Naive B cell (primary cell): ENCODE measurements at places on chromosomes 1 and 21.
A peak's percentile ranks its signal among the peaks of the same experiment; 100 is the strongest.

DNA sequence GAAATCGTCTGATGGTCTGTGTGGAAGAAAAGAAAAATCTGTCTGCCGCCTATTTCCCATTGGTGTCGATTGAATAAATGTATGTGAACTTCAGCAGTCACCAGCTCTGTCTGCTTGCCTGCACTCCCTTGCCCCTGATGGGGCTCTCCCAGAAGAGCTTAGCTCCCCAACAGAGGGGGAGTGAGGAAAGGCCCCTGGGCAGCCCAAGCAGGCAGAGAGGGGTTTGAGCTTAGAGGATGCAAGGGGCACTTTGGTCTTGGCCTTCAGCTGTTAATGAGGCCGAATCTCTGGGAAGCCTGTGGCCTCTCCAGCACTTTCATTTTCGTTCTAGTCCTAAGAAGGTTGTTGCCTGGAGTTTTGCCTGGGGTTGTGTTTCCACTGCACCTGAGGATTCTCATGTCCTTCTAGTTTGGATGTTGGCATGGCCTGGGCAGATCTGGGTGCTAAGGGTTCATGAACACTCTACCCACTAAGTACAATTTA is 2.8 kb downstream of the FOXD2 start:
- no peak for DNase-seq

DNA sequence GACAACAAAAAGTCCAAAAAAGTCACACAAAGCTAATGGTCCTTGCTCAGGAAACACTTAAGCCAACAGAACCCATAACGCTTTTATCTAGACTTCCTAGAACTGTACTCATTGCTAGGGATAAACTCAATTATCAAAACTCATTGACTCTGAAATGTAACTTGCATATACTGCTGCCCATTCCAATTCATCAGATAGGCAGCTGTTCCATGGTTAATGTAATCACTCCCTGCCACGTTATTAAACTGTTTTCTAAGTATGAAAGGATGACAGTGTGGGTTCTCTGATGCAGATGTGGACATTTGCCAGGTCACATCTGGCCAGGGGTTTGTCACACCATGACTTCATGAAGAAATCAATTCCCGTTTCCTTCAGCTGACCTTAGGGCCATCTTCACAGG is 30.3 kb upstream of the DNAJC11 start:
- no peak for DNase-seq

DNA sequence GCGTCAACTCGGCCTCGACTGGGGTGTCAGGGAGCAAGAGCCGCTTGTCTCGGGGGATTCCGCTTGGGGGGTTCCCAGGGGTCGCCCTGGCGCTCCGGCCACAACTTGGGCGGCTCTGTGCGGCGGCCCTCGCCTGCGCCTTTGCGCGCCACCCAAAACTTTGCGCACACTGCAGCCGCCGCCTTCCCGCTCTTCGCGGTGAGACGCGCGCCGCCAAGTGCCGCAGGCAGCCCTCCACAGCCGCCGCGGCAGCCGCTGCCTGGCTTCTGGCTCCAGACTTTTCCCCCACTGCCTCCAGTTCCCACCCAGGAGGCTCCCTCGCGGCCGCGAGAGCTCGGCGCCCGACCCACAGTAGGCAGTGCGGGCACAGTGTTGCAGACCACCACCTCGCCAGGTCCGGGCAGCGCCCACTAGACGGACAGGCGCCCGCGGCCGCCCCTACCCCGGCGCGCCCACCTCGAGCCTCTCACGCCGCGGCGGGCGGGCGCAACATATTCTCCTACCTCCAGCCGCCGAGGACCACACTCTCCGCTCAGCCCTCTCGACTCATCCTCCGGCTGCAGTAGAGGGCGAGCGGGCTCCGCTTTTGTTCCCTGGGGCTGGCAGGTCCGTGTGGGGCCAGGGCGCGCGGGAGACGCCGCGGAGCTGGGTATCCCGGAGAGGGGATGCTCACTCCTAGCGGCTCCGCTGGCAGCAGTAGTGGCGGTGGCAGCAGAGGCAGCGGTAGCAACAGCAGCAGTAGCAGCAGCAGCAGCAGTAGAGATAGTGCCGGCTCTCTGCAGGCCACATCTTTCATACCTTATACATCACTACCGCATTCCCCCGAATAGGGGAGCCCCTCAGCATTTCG is 296.6 kb downstream of the OMA1 start:
- no peak for DNase-seq

DNA sequence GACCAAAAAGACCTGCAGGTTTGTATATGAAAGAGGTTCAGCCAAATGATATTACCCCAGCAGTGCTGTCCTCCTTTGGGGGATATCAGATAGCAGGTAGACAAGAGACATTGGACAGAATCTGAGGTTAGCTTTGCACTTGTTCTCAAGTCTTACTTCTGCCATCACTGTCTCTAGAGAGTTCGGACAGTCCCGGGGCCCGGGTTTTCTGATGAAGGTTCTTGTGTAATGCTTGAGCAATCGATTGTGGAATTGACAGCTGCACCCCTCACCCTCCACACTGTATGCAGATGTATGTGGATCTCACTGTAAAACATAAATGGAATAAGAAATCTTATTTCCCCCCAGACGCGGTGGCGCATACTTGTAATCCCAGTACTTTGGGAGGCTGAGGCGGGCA is 56.2 kb upstream of the MORC3 start:
- peak; percentile 15 for DNase-seq

DNA sequence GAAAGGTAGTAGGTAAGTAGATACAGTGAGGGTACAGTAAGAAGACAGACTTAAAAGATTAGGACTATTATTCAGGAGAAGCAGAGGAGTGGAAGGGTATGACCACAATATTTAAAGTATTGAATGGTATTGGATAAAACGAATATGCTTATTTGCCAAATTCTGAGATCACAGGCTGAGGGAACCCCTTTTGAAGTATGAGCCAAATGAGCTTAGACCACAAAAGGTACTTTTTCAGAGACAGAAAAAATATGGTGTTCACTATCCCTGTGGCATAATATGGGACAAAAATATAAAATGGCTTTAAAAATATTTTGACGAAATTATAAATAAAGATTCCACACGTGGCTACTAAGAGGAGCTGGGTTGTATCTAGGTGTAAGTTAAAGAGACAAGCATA is 880 bp upstream of the MTF2 start:
- DNase-seq: no peak

DNA sequence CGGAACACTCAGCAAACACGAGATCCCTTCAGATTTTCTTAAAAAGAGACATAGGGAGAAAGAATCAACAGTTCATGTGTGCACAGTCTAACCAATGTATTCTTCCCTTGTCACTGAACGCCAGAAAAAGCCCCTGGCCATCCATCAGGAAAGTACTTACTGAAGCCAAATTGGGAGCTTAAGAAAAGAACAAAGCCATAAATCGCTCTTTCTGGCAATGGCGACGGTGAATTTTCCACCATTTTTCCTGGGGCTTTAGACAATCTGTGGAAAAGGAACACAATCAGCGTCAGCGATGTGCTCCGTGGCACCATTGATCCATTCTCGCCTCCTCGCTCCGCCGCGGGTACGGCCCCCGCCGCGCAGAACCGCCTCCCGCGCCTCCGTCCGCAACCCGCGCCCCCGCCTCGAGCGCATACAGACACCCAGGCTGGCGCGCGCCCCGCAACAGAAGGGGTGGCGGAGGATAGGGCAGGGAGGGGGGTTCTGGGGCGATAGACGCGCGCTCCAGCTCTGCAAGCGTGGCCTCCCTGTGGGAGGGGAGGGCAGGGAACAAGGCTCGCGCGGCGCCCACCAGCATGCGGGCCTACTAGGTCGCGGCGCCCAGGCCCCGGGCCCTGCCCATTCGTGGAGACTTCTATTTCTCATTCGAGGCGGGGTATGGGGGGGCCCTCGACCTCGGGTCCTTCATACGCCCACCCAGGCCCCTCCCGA is 440 bp downstream of the PIGP start:
- DNase-seq: no peak

- no peak for DNase-seq
Measured at GRCh38 chr21:43323244-43324005, 103.5 kb downstream of the SIK1 start.

- no peak for DNase-seq
Measured at GRCh38 chr1:12556957-12557935, 60.8 kb downstream of the DHRS3 start.

GRCh38 chr21:25939396-25939761 is 204.6 kb downstream of the GABPA start:
- no peak for DNase-seq

DNA sequence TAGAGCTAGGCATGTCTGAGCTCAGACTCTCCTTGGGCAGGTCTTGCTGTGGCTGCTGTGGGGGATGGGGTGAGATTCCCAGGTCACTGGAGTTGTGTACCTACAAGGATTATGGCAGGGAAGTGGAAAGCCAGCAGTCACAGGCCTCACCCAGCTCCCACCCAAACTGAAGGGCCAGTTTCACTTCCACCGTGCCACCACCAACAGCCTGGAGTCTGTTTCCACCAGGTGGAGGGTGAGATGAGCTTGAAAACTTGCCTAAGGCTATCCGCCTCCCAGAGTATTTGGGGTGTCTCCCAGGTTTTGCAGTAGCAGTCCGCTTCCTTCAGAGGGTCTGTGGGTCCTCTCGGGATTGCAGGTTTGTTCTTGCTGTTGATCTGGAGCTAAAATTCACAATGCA is 327.7 kb downstream of the PTPRC start:
- peak; percentile 14 for DNase-seq

DNA sequence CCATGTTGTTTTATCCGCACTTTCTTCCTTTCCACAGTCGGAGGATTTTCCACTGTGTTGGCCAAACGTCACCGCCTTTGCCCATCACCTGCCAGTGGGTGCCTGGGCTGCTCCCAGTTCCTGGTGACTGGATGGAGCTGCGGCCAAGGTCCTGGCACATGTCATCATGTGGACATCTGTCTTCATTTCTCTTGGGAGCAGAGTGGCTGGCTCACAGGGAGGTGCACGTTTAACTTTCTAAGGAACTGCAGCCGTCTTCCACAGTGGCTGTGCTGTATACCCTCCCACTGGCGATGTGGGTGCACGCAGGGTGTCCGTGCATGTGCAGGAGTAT is 19.5 kb upstream of the RNF223 start:
- no peak for DNase-seq

GRCh38 chr1:228184152-228184551 is 18.5 kb downstream of the IBA57 start:
- no peak for DNase-seq

GRCh38 chr1:69673321-69673720 is 105.6 kb downstream of the LRRC7 start:
- DNase-seq: no peak

- DNase-seq: no peak
Measured at GRCh38 chr1:192158181-192158580, at the start of gene RGS18. Gene RGS18 (plus strand): TSS chr1:192158462. CDS start chr1:192158638, 176 bp downstream.

GRCh38 chr1:53084589-53084971 is 22.6 kb downstream of the PODN start:
- no peak for DNase-seq

DNA sequence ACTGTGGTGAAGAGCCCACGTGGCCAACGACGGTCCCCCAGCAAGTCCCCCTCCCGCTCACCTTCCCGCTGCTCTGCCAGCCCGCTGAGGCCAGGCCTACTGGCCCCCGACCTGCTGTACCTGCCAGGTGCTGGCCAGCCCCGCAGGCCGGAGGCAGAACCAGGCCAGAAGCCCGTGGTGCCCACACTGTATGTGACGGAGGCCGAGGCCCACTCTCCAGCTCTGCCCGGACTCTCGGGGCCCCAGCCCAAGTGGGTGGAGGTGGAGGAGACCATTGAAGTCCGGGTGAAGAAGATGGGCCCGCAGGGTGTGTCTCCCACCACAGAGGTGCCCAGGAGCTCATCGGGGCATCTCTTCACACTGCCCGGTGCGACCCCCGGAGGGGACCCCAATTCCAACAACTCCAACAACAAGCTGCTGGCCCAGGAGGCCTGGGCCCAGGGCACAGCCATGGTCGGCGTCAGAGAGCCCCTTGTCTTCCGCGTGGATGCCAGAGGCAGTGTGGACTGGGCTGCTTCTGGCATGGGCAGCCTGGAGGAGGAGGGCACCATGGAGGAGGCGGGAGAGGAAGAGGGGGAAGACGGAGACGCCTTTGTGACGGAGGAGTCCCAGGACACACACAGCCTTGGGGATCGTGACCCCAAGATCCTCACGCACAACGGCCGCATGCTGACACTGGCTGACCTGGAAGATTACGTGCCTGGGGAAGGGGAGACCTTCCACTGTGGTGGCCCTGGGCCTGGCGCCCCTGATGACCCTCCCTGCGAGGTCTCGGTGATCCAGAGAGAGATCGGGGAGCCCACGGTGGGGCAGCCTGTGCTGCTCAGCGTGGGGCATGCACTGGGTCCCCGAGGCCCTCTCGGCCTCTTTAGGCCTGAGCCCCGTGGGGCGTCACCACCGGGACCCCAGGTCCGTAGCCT is 46.8 kb downstream of the TRIM11 start:
- no peak for DNase-seq

- DNase-seq: no peak
Measured at GRCh38 chr1:179921472-179921871, 33.1 kb upstream of the CEP350 start.

DNA sequence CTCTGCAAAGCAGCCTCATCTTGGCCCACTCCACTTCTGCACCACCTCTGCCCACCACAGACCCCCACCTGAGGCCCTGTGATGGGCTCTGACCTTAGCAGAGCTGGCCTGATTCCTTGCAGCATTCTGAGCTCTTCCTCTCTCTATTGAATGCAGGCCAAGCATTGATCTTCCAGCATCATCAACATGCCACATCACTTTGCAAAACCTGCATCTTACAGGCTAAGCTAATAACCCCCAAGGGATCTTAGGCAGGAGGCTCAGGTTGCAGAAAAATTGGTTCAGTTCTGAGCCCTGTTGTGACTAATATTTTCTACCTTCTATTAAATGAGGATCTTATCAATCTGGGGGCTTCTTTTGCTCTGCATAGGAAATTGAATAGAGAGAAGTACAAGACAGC is 78.7 kb downstream of the ATP1A1 start:
- no peak for DNase-seq

- DNase-seq: no peak
Measured at GRCh38 chr1:89279011-89279466, 6.4 kb upstream of the GBP5 start.

GRCh38 chr21:30714946-30715345 is 3.6 kb downstream of the KRTAP21-3 start:
- no peak for DNase-seq
